ENCODE measurements at places on chromosomes 2 and 18.

- DNase-seq, result peak; percentile 18
Observed at GRCh38 chr2:222671259-222672067, at the start of gene MOGAT1. MOGAT1 (plus strand) TSS chr2:222671658; CDS start chr2:222671786, 128 bp downstream.

DNA sequence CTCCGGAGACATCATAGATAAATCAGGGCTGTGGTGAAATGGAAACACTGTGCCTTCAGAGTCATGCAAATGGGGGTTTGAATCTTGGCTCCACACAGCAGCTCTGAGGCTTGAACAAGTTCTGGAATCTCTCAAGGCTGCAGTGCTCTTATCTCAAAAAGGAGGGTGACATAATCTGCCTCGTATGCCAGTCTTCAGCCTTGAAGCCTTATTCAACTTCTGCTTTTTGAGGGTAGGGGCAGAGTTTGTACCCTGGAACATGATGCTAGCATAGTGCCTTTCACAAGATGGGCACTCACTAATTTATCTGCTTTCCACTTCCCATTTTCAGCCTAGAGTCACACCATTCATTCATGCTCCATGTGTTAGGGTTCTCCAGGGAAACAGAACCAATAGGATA, 42.3 kb downstream of the GATA6 start:
- no peak for DNase-seq

- peak; percentile 85 for DNase-seq
Observed at GRCh38 chr2:40208463-40208862, 243.4 kb downstream of the SLC8A1 start.

- DNase-seq, result no peak
Observed at GRCh38 chr2:176768185-176768584, 444.4 kb upstream of the HNRNPA3 start.

- no peak for DNase-seq
Observed at GRCh38 chr2:40219141-40219540, 232.7 kb downstream of the SLC8A1 start.

DNA sequence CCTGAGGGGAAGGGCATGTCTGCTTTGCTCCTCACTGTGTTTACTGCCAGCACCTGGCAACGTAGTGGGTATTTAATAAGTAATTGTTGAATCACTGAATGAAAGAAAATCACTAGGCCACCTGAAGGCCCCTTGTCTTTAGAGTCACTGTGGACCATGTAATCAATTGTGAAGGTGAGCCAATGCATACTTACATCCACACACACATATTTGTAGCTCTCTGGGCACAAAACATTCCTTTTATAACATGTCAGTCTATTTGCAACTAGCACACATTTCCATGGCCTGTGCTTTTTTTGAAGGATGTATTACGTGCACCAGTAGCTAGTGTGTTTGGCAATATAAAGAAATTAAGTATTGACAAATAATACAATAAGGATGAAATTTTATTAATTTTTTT, 11.2 kb downstream of the ATP8B1 start:
- no peak for DNase-seq

Measured in NCI-H2081 (cell line).